ENCODE measurements at places on chromosomes 13 and 19.

DNA sequence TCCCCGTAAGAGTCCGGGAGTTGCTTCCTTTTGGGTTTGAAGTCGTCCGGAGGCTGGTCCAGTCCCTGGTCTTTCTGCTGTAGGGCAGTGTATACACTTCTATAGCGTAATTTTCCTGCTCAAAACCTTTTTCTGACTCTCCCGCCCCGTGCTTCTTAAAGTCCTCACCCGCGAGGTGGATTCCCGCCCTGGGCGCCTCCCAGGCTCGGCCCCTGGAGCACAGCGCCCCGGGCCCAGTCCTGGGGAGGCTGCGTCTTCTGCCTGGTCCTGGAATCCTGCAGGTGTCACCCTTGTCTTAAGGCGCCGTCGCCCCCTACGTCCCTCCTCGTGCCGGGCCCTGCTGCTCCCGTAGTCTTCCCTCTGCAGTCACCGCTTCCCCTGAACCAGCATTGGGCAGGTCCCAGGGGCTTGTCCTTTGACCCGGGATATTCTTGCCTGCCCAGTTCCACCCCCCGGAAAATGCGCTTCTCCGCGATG lies 34.4 kb upstream of the ZNF808 start:
- no peak for DNase-seq

GRCh38 chr19:2227415-2228156 lies 8.5 kb downstream of the PLEKHJ1 start:
- DNase-seq: no peak

DNA sequence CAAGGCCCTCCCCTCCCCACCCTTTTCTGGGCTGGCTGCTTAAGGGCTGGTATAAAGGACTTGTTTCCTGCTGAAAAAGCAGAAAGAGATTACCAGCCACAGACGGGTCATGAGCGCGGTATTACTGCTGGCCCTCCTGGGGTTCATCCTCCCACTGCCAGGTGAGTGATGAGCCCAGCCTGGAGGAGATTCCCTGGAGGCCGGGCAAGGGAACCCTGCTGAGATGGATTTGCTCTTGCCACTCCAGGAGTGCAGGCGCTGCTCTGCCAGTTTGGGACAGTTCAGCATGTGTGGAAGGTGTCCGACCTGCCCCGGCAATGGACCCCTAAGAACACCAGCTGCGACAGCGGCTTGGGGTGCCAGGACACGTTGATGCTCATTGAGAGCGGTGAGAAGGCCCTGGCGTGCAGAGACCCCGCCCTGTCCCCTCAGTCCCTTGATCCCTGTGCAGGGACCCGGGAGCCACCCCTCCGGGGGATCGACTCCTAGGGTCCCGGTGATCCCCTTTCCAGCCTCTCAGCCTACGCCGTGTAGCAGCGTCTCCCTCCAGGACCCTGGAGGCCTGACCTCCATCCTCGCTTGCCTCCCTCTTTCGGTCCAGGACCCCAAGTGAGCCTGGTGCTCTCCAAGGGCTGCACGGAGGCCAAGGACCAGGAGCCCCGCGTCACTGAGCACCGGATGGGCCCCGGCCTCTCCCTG lies at the start of gene CD177:
Gene CD177, plus strand, starts transcription at position 81 of the 699 bp plus-strand sequence. Its CDS starts 29 bp downstream, at position 110.
- DNase-seq: no peak

GRCh38 chr13:44280456-44280855 lies 93.2 kb upstream of the SERP2 start:
- no peak for DNase-seq

DNA sequence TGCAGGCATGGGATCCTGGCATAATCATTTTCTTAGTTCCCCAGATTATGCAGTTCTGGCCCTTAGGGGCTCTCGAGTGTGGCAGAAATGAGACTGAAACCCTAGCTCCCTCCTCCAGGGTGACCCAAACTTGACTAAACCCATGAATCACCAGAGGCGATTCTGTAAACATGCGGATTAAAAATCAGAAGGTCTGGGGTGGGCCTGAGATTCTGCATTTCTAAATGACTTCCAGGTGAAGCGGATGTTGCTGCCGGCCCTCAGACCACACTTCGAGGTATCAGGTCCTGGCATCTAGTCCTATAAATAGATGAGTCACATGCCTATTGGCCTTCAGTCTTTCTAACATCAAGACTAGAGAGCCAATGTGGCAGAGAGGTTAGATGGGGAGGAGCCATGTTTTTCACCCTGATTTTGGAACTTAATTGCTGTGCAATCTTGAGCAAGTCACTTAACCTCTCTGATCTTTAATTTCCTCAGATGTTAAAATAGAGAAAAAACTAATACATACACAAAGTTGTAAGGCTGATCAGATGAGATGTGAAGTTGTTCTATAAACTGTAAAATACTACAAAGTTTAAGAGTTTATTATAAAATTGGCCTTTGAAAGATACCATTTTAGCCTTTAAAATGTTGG lies 431.2 kb downstream of the FOXO1 start:
- DNase-seq: no peak

- DNase-seq: no peak
Measured at GRCh38 chr19:57382806-57383488, 6.7 kb upstream of the ZNF548 start.

DNA sequence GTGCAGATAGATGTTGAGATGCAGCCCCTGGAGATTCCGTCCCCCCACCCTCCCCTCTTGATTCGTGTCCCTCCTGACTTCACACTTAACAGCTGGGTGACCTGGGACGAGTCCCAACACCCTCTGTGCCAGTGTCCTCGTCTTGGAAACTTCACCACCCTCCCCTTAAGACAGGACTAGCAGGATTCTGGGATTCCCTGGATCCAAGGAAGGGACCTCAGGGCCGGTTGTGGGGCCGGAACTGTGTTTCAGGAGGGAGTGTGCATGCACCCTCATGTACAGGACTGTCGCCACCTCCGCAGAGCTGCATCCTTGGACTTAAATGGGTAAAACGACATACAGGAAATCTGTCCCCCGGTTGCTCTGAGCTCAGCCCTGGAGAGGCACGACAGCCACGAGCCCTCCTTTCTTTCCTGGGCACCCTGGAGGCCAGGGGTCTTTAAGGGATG lies 990 bp downstream of the MYO9B start:
- DNase-seq: no peak

- no peak for DNase-seq
Measured at GRCh38 chr13:99381766-99382165, 74.6 kb upstream of the GPR183 start.

GRCh38 chr19:1016647-1017114 lies 4.2 kb downstream of the TMEM259 start:
- no peak for DNase-seq

DNA sequence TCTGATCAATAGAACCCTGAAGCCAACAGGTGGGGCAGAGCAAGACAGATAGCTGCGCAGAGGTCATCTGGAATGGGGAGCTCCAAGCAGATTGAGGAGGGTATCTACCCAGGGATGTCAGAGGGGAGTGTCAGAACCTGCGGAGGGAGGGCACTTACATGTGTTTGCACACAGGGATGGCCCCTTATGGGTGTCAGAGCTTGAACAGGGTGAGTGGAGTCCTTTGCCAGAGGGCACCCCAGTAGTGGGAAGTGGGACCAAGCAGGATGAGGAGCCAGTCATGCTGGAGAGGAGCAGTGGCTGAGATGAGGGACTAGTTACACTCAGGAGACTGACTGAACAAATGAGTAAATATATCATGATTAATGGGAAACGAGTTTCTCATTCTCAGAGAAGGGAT lies 17.0 kb upstream of the SIGLEC14 start:
- no peak for DNase-seq

DNA sequence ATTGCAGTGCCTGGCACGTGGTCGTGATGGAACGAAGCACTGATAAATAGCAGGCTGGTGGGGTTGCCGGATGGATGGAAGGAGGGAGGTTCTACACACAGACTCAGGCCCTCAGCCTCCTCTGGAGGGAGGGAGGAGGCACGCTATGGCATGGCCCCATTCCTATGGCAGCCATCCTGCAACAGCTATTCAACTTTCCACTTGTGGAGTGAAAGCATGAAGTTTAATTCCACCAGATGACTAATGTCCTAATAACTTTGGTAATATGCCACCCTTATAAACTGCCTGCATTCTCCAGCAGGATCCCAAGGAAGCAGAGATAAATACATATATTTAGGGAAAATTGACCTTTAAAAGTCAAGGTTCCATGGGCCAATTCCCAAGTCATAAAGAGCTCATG lies 92.4 kb downstream of the KL start:
- no peak for DNase-seq

GRCh38 chr19:40358773-40359172 lies 10.3 kb downstream of the PLD3 start:
- no peak for DNase-seq

- DNase-seq: no peak
Measured at GRCh38 chr19:54518844-54519243, 16.2 kb downstream of the LAIR2 start.

DNA sequence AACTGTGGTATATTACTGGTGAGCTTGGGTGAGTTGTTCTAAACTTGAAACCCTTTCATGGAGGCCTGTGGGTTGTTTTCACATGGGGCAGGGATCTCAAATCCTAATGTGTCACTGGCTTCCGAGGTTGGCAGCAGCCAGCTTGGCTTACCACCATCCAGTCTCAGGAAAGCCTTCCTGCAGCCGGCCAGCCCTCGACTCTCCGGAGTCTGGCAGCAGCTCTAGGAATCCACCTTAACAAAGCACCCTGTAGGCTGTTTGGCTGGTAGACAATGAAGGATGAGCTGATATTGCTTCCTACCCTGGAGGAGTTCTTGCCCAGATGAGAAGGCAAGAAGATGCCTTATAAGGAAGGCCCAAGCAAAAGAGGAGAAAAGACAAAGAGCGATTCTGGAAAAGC lies 188.3 kb downstream of the KLF12 start:
- DNase-seq: no peak
